Effector CD4-positive, alpha-beta T cell (primary cell): ENCODE measurements at places on chromosomes 7 and 10.

- DNase-seq: no peak
These were observed 146.3 kb downstream of the NXPH1 start for GRCh38 chr7:8579661-8580194.

DNA sequence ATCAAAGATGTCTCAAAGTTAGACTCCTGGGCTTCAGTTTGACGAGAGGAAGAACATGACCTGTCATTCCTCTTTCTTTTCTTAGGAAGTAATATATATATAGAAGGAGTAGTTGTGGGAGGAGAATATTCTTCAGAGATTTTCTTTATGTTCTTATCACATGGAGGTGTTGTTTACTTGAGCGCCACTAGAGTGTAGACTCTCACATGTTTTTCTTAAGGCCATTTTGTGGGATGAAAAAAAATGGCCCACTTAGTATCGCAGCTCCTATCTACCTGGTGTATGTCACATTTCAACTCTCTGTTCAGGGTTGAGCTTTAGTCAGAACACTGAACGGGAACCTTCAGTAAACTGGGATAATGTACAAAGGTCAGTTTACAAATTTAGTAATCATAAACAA, 645.2 kb downstream of the PHTF2 start:
- DNase-seq: no peak

- no peak for DNase-seq
These were observed 53.0 kb upstream of the PITRM1 start for GRCh38 chr10:3225561-3225960.

DNA sequence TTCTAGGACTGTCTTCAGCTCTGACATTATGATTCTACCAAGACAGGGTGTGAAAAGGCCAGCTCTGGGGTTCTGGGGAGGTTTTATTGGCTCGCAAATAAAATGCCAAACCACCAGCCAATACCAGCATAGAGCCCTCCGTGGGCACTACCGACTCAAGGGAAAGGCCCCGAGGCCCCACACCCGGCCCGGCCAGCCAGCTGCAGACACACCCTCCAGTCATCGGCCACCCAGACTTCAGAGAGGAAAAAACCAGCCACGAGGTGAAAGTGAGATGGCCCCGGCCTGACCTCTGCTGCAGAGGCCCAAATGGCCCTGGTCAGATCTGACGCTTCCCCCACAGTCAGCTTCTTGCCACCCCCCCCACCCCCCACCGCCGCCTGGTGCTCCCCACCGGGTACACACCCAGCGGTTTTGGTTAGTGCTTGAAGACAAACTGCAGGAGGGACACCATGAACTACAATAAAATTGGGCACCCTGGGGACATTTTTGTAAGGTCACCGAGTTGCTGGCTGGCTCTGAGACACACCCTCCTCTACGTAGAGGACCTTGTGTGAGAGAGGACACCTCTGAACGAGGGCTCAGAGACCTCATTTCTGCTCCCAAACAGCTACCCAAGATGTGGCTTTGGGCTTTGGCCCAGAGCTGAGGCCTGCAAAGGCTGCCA, 79.9 kb downstream of the PRKAG2 start:
- DNase-seq: no peak

GRCh38 chr10:3016016-3016415, 51.3 kb upstream of the PFKP start:
- no peak for DNase-seq

- no peak for DNase-seq
These were observed 338.6 kb upstream of the SEMA3A start for GRCh38 chr7:84533182-84533581.

GRCh38 chr10:17472481-17473227, 18.3 kb upstream of the ST8SIA6 start:
- DNase-seq: no peak

DNA sequence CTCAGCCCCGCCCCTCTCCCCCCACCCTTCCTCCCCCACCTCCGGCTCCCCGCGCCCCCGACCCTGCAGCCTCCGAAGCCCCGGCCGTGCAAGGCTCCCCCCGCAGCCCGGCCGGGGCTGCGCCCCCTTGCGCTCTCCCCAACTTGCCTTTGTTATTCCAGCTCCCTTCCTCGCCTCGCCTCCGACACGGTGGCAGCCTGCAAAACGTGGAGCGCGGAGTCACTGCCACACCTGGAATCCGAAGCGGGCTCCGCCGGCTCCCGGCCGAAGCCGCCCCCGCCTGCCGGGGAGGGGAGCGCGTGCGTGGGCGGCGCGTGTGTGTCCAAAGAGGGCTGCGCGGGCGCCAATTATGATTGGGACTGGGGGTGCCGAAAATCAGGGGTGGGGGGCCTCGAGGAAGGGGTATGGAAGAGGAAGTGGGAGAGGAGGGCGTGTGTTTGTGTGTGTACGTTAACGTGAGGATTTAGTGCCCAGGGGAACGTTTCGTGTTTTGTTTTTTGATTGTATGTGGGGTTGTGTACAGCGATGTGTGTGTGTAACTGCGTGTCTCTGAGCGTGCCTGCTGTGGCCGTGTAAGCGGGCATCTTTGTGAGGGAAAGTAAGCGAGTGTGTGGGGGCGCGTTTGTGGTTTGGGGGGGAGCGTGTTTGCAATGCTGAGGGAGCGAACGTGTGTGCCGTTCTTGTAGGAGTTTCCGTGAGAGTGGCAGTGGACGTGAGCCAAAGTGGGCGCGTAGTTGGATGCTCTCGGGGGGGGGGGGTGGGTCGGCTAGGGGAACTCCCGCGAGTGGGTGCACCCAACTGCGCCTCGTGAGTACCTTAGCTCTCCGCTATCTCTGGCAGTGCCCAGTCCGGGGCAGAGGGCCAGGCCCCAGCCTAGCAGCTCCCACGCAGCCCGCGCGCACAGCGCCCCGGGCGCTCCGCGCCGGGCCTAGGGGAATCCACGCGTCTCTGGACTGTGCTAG, 1.2 kb upstream of the ZMIZ1 start:
- DNase-seq: peak; percentile 81

DNA sequence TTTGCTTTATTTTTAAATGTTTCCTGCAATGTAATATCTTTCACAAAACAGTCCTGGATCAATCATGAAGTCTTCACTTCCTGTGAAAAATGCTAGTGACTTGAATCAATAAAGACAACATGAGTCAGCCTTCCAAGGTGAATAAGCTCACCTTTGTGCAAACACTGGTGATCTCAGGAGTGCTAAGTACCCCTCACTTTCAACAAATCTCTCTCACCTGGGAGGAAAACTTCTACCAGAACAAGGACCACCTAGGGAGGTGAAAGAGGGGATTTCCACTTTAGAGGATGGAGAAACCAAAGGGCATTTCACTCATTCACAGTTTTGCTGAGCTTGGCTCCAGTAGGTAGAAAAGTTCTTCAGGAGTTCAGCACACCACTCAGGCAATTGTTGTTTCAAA, 64.8 kb downstream of the CALD1 start:
- no peak for DNase-seq

DNA sequence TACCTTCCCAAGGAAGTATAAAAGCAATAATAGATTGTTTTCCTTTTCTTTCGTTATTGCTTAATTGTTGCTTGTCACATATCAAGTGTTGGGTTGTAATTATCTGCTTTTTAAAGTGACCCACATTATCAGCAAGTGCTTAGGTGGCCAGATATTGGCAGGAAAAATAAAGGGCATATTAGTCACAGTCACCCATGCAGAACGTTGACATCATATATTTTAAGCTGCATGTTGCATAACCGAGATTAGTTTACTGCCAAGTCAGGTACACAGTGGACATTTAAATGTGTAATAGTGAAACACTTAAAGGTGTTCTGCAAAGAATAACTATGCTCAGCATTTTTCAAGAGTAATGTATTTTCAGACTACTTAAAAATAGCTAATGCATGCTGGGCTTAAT, 11.4 kb downstream of the NEBL start:
- no peak for DNase-seq

GRCh38 chr7:25762511-25763462, 389.2 kb upstream of the NFE2L3 start:
- DNase-seq: no peak

- DNase-seq: no peak
These were observed 169.0 kb upstream of the KIAA1217 start for GRCh38 chr10:24039897-24040296.

GRCh38 chr10:90675621-90676020, 182.2 kb downstream of the HTR7 start:
- DNase-seq: no peak

DNA sequence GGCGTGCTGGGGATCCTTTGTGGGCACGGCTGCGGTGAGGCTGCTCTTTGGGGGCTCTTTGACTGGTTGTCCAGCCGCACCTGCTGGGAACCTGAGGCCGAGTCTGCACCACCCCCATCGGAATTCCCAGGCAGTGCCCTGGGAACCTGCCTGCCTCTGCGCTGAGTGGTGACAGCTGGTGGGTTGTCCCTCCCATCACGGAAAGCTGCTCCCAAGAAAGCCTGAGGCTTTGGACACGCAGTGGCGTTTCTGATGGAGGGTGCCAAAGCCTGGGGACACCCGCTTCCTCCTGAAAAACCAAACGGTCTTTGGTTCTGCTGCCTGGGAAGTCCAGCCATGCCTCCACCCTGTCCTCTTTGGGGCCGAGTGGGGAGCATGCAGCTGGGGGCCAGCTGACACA, 21.4 kb upstream of the SHH start:
- DNase-seq: no peak

GRCh38 chr7:15612205-15612604, 50.4 kb upstream of the AGMO start:
- DNase-seq: no peak
